Kidney (tissue), 22 donors: ENCODE measurements at places on chromosomes 3 and 15. TPM values are rescaled to one million over a fixed set of nuclear protein-coding genes. Genes with fewer than 3 reads are reported as not detected.

DNA sequence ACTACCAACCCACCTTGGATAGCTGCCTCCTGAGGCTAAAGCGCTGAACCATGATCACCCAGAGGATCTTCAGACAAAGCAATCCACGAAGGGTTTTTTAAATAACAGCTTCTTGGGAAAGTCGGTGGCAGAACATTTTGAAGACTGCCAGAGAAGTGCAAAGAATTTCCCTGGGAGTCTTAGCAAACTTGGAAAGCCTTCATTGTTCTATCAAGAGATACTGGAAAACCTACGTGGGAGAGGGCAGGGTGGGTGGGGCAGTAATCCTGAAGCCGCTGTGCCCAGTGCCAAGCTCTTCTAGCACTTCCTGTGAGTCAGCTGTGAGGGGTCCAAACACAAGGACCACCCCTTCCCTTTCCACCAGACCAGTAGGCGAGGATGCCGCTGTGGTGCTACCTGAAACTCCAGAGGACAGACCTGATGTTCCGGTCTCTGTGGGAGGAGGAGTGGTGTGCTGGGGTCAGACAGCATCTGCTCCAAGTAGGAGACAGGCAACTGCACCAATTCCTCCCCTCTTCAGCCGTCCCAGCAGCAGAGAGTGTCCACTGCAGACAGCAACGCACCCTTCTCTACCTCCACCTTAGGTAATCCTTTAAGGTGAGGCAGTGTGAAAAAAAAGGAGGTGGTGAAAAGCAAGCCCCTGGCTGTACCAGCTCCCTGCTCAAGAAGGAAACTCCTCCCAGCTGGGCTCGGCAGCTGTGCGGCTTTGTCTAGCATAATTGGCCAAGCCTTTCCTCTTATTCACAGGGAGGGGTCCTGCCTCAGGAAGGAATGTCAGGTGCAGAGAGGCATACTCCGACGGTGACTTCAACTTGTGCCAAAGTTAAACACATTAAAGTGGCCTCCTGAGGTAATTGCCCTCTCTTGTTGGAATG is 99.0 kb downstream of the TMCC1 start:
- DNase-seq = peak; percentile 79

ZNF860 gene
- 0.84 TPM for polyA plus RNA-seq

DNA sequence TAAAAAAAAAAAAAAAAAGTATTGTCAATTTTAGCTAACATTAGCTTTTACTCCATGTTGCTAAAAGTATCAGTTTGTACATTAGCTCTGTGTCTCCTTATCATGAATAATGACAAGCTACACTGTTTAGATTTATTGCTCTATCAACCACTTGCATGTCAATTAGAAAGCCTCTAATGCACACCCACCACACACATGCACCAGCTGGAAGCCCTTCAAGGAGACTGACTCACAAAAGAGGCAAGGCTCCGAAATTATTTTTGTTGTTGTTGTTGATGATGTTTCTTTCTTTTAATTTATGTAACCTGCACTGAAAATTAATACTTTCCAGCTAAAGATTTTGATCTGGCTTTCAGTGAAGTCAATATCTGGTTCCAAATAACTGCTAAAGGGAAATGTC is 71.5 kb downstream of the ETFA start:
- DNase-seq = no peak

SELENOK gene
- 106 TPM for polyA plus RNA-seq

NOX5 gene
- polyA plus RNA-seq = 0.19 TPM

GXYLT2 gene
- polyA plus RNA-seq = 0.39 TPM

CKMT1A gene
- 19.9 TPM for polyA plus RNA-seq

MTHFS gene
- 115 TPM for polyA plus RNA-seq

DNA sequence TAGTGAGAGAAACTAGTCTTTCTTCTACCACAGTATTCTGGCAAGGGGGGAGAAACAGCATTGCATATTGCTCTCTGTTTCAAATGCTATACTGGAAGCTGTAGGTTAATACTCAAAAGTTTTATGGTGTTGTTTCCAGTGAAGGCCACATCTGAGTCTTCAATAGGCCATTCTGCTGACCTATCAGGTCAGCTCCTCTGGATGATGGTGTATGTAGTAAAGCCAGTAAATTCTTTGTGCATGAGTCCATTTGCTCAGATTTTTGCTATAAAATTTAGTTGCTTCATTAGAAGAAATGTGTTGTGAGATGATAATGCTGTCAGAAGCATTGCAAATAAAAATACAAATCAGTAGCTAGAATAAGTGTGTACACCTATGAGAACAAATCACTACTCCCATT is 64.9 kb upstream of the RBMS3 start:
- DNase-seq = no peak

SAXO2 gene
- 5.1 TPM for polyA plus RNA-seq

DNA sequence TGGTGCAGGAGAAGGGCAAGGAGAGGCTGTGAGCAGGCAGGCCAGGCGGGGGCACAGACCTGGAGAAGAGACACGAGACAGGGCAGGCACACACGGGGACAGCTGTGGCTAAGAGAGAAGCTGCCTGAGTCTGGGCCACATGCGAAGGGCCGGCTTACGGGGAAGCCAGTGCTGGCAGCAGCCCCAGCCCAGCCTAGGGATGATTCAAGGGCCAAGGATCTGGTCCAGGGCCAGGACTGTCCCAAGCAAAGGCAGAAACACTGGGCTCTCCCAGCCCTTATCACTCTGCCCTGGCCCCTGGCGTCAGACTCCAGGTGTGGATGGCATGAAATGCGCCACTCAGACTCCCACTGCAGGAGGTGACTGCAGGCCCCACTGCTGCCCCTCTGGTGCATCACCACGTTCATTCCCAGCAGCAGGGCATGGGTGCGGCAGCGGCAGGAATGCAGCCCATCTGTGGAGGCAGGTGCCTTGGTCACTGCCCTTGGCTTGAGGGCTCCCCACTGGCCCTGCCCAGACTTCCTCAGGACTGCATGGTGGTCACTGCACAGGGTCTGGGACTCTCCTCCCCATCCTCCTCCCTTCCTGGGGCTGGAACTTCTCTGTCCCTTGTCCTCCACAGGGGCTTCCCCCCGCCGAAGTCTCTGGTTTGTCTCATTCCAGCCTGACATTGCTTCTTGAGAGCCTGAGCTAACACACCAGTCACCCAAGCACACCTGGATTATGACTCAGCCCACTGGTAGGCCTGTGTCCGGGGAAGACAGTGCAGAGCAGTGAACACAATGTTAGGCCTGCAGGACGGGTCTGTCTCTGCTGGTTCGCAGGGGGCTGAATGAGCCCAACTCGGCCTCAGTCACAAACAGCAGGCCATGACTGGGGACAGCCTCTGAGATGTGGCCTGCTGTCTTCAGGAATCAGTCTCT is 69.3 kb downstream of the TBC1D2B start:
- DNase-seq = no peak

IQCH gene
- 3.2 TPM for polyA plus RNA-seq

GRCh38 chr3:78822726-78823125 is 945.1 kb downstream of the ROBO1 start:
- DNase-seq = no peak

DNA sequence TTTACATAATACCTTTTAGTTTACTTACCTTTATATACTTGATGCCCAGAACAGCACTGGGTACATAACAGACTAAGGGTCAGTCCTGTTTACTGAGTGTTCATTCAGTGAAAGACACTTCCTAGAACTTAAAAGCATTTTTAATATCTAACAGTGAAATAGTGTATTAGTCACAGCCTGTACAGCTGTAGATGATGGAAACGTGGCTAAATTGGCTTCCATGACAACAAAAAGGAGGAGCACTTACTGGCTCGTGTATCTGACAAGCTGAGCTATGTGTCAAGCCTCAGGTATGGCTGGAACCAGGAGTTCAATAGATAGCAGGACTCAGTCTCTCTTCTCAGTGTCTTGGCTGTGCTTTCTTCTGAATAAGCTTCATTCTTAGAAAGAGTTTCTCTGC is 40.2 kb downstream of the CMTM8 start:
- DNase-seq = no peak

- DNase-seq = peak; percentile 37
These were observed 6.3 kb downstream of the CHAC1 start for GRCh38 chr15:40959331-40960141.

RARRES1 gene
- 10.3 TPM for polyA plus RNA-seq

DNA sequence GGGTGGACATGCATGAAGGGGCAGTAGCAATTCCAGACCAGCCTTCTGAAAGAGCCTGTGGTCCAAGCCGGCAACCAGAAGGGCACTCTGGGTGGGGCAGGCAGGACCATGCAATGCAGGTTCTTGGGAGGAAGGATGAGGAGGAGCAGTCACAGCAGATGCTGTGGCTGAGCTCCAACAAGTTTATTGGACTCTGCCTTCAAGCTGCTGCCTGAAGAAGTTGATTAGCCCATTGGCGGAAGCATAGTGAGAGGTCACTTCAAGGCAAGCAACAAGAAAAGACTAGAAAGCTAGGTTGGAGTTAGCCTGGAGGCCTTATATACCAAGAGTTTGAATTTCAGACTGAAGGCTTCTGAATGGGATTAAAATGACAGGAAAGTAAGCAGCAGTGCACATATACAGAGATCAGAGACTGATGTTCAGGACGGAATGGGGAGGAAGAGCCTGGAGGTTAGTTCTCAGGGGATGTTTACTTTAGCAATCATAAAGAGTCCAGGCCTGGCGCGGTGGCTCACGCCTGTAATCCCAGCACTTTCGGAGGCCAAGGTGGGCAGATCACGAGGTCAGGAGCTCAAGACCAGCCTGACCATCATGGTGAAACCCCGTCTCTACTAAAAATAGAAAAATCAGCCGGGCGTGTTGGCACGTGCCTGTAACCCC is 39.9 kb downstream of the SFMBT1 start:
- DNase-seq = peak; percentile 5

DNA sequence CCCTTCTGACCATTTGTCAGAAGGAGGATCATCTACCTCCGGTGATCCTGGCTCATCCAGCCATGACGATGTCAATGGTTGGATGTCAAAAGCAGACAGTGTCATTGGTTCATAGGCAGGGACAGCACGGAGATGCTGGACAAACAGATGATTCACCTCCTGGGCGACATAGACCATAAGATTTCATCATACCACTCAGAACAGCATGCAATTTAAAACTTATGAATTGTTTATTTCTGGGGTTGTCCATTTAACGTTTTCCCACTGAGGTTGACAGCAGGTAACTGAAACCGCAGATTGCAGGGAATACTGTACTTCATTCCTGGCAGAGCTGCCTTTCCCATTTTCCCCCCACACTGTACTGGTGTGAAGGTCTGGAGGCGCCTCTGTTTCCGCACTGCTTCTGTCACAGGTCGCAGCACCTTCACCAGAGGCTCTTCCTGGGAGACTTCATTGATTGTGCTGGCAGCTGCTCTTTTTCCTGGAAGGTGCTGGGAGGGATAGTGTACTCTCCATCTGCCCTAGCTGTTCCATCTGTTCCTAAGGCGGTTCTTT is 32.5 kb upstream of the TMOD3 start:
- DNase-seq = no peak

ISL2 gene
- polyA plus RNA-seq = not detected

DNA sequence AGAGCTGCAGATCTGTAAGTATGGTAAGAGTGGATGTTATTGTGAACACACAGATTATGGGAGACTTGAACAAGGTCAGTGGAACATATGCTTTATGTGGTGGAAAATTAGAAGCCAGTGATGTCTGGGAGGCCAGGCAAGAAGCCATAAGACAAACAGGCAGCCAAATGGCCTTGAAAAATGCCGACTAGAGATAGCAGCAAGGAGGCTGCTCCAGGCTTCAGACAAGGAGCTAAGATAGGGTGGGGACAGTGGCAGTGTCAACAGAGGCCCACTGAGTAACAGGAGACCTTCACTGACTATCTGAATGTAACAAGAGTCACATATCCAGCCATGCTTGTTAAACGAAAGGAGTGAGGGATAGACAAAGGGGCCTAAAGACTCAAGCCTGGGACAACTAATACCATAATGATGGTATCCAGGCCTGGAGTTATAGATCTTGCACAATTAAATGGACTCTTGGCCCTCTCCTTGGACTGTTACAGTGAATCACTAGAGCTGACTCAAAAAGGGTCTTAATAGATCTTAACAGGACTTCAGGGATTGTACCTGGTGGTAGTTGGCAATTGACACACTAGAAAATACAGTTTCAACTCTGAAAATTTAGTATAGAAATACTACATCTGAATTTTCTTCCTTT is 50.6 kb downstream of the CFAP20DC start:
- no peak for DNase-seq

DNA sequence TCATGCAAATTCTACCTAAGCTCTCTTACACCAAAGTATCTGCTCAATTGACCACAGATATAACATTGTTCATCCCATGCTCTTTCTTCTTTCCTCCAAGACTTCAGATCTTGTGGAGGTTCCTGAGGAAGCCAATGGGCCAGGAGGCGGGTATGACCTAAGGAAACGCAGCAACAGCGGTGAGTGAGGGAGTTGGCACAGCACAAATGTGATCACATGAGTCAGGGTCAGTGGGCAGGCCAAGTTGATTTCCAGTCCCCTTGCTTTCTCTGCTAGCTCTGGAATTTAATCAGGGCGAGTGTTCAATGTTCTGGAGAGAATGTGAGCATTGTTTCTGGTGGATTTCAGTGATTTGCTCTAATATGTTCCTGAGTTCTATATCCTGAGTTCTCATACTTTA is 112.7 kb downstream of the STAC start:
- DNase-seq = peak; percentile 40

DNA sequence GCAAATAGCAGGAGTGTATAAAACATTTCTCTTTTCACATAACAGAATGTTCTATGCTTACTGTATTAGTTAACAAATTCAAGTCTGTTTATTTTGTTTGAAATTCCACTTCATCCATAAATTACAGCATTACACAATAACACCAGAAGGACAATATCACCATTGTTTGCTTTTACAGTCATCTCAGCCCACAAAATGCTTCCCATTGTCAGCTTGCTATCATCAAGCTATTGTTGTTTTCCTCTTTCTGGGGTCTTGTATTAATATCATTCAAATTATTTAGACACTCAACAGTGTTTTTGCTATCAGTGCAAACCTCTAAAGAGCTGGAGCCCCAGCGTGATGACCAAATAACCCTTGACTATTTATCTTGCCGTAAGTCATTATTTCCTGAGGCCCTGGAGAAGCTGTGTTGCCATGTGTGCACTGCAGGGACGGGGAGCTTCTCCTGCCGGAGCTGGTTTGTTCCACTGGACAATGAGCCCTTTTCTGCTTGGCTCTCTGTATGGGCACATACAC is 1.1 kb downstream of the SAMMSON start:
- no peak for DNase-seq

NUP210 gene
- polyA plus RNA-seq = 5.6 TPM

DNA sequence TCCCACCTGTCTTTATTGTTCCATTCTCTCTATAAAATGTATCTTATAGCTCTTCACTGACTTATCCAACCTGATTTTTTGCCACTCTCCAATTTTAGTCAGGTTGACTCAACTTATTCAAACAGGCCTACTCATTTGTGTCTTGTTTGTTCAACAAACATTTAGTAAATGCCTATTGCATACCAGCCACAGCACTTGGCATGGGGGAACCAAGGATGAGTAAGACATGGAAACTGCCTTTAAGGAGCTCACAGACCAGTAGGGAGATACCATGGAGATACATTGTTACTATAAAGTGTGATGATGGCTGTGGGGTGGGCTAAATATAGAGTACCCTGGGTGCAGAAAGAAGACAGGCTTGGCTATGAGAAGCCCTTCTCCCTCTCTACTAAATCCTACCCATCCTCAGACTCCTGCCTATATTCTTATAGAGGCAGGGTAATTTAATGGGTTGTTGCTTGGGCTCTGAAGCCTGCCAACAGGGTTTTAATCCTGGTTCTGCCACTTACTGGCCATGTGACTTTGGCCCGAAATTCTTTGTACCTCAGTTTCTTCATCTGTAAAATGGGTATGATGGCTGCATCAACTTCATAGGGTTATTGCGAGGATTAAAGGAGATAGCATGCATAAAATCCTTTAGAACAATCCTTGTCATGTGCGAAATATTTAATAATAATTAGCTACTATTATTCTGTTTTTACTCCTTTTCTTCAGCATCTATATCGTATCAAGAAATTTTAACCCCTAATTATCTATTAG is 348.5 kb upstream of the UMPS start:
- no peak for DNase-seq
